GM19239 (cell line): ENCODE measurements at places on chromosomes 12 and 14.

GRCh38 chr12:104488374-104488773, 31.6 kb downstream of the CHST11 start:
- no peak for DNase-seq

GRCh38 chr12:89538897-89539296, 13.1 kb upstream of the POC1B start:
- no peak for DNase-seq

GRCh38 chr12:39252628-39253027, 190.3 kb downstream of the KIF21A start:
- no peak for DNase-seq

- DNase-seq: peak; percentile 31
Observed at GRCh38 chr12:113591480-113591974, 119.9 kb upstream of the LHX5 start.

- DNase-seq: no peak
Observed at GRCh38 chr12:109126784-109127183, 10.4 kb downstream of the ACACB start.

GRCh38 chr12:77724367-77724957, 106.2 kb upstream of the NAV3 start:
- DNase-seq: no peak
